ENCODE measurements at places on chromosomes 4 and X.

DNA sequence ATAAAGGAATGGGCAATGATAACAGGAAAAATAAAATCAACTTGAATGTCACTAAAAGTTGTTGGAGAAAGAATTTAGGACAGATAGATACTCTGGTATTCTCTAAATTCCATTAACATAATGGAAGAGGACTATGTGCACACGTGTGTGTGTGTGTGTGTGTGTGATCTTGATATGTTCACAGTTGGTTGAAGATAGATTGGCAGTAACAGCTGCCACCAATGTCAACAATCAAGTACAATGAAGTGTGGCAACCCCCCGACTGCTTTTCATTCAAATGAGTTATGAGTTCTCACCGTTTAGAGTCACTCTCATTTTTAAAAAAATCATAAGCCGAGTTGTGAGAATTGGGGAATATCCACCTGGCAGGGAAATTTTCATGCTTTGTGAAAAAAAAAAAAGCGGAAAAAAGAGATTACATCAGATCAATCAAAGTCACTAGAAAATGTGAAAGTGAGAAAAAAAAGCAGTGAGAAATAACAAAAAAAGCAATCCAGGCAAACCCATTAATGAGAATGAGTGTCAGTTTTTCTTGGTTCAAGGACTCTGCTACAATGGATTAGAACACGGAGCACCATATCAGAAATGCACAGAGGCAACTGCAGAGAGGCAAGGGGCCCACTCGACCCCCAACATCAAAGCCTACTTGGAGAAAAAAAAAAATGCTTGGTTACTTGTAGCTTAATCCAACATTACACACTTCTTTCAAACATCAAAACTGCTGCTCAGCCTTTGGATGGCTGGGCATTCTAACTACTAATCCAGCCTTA lies 414.9 kb upstream of the PITX2 start:
- DNase-seq, result no peak

- DNase-seq, result no peak
Observed at GRCh38 chrX:153019166-153019565, 25.2 kb upstream of the PNMA5 start.

- DNase-seq, result no peak
Observed at GRCh38 chr4:62226082-62226481, 1026.0 kb downstream of the ADGRL3 start.

DNA sequence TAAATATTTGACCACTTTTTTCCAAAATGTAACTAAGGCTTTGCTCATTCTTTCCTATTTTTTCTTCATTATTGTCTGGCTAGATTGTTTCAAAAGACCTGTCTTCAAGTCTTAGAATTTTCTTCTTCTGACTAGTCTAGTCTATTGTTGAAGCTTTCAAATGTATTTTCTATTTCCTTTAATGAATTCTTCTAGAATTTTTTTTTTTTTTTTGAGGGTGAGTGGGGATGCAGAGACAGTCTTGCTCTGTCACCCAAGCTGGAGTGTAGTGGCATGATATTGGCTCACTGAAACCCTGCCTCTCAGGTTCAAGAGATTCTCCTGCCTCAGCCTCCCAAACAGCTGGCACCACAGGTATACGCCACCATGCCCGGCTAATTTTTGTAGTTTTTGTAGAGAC lies 141.4 kb downstream of the TET2 start:
- DNase-seq, result no peak

DNA sequence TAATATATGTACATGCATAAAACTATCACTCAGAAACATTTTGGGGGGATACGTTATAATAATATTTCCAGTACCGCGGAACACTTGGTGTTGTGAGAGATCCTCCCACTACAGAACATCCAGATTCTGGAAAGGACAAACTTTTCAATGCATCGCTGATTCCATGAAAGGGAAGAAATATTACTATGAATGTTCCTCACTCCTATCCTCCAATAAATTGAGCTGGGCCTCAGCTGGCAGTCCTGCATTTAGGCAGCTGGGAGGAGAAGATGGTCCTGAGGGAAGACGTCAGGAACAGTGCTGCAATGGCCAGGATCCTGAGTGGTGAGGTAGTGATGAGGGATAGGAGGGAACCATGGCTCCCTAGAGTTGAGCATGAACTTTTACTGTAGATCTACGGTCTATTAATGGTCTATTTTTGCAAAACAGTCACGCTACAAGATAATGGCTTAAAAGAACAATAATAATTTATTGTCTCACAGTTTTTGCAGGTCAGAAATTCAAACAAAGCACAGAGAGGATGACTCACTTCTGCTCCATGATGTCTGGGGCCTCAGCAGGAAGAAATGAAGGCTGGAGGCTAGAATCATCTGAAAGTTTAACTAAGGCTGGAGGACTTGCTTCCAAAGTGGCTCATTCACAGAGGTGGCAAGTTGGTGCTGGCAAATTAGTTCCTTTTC lies 538.1 kb downstream of the STIM2 start:
- DNase-seq, result no peak

DNA sequence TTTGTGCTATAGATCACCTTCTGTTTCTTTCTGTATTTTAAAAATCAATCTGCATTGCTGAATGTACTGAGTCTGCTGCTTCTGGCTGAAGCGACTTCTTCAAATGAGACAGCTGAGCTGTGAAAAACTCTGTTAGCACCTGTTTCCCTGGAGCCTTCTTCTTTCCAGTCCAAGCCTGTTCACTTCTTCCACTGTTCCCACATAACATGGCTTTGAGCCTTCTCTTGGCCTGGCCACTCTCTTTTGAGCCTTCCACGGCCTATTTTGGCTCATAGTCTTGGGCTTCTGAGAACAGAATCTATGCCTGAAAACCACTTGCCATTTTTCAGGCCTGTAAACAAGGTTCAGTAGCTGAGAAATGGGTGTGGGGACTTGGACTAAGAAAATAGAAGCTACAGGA lies 132.9 kb upstream of the IGFBP7 start:
- DNase-seq, result no peak

DNA sequence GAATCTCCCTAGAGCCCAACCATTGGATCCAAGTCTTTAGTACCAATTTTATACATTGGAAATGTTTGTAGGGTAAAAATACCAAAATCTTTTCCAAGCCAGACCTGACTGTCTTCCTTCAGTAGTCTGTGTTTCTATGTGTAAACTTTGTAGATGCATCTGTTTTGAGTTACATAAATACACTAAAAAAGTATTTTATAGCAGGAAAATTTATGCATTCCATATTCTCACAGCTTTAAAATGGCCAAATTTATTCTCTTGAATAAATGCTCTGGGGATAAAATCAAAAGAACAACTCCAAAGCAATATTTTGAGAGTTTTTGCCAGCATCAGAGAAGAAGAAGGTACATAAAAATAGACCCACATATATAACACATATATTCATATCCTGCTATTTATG lies 377.4 kb downstream of the PPP3CA start:
- DNase-seq, result no peak

DNA sequence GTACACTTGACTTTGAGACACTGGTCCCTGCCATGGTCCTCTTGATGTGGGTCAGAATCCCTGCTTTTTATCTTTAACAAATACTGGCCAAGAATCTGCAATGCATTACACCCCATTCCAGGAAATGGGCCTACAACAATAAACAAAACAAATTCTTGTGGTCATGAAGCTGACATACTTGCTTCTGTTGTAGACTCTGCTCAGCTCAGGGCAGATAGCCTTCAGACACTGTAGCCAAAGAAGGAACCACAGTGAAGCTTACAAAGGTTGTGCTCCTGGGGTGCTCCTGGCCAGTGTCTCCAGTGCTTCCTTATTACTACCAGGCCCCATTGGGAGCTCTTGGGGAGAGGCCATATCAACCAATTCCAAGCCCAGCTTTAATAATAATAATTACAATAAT lies 21.8 kb downstream of the KIAA1210 start:
- no peak for DNase-seq

- DNase-seq, result no peak
Observed at GRCh38 chr4:55547918-55548317, 1.2 kb upstream of the CLOCK start.

- no peak for DNase-seq
Observed at GRCh38 chr4:42750091-42750490, 93.2 kb upstream of the ATP8A1 start.

DNA sequence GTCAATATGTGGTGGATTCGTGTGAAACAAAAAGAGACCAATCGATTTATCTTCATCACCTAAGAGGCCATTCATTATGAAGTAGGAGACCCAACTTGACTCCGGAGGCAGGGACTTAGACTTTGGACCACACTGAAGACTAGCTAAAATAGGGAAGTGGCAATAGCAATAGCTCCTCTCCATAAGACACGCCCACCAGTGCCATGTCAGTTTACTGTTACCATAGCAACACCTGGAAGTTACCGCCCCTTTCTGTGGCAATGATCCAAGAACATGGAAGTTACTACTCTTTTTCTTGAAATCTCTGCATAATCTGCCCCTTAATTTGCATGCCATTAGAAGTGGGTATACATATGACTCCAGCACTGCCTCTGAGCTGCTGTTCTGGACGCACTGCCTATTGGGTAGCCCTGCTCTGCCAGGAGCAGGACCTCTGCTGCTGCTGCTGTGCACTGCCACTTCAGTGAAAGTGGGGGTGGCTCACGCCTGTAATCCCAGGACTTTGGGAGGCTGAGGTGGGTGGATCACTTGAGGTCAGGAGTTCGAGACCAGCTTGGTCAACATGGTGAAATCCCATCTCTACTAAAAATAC lies 163.2 kb downstream of the PRKX start:
- no peak for DNase-seq

- no peak for DNase-seq
Observed at GRCh38 chr4:152943672-152944071, 7.5 kb downstream of the FHDC1 start.

GRCh38 chrX:8726031-8726652 lies 5.8 kb downstream of the ANOS1 start:
- DNase-seq, result no peak

DNA sequence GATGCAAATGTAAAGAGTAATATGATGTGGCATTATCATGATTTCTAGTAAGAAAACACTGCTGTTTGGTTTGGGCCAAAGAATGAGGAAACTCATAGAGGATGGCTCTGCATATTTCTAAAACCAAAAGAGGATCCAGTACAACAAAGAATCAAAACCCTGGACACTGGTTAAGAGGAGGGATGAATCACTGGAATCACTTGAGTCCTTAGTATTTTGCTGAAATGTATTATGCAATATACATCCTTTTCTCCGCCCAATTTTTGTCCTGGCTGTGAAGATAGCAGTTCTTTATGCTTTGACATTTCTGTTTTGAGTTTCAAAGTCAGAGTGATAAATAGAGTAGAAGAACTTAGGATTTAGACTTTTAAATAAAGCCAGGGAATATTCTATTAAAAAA lies 345.9 kb downstream of the PACRGL start:
- no peak for DNase-seq

- DNase-seq, result no peak
Observed at GRCh38 chr4:33924239-33924638, 2320.1 kb downstream of the ARAP2 start.

- no peak for DNase-seq
Observed at GRCh38 chr4:84238247-84239090, 260.6 kb downstream of the NKX6-1 start.

DNA sequence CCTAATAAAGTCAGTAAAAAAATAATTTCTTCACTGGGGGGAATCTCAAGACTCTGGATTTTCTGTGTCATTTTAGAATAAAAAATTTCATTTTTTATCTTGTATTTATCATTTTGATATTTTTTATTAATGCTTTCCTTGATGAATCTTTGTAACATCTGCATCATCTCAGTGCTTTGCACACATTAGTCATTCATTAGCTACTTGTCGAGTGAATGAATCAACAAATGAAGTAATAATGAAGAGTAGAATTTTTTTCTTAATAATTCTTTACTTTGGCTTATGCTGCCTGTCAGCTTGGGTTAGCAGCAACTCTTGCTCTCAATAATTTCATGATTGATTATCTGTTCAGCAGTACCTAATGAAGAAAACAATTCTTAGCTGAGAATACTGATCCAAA lies 530.8 kb downstream of the GRXCR1 start:
- DNase-seq, result no peak

DNA sequence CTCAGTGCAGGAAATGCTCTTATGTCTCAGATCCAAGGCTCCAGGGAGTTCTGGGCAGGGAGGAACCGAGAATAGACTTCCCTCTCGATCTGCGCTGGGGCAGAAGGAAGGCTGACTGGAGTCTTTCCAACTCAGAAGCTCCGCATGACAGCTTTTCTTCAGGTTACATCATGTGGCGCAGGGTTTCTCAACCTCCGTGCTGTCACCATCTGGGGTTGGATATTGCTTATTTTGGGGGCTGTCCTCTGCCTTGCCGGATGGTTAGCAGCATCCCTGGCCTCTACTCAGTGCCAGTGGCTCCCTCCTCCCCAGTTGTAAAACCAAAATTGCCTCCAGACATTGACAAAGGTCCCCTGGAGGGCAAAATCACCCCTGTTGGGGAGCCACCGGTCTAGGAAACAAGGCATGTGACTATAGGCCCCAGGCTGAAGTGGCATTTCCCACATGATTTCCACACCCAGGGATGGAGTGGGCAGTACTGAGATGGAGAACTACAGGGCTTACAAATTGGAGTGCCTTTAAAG lies 21.4 kb downstream of the REELD1 start:
- DNase-seq, result no peak

DNA sequence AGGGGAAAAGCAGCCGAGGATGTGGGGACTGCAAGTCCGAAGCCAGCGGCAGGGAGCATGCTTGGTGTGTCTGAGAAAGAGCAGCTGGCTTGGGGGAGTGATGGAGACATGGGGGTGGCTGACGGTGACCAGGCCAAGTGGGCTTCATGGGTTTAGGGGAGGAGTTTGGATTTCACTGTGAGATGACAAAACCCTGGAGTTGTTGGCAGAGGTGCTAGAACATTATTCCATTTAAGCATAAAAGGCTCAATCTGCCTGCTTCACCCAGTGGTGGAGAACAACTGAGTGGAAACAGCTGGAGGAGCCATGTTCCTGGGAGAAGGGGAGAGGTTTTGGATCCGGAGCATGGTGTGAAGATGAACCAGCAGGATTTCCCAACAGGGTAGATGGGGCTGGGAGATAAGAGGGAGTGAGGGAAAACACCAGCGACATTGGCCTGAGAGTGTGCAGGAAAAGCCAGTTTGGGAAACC lies 318.0 kb upstream of the TAPT1 start:
- DNase-seq, result no peak

- DNase-seq, result no peak
Observed at GRCh38 chrX:56932653-56933339, 62.5 kb downstream of the SPIN3 start.

- DNase-seq, result no peak
Observed at GRCh38 chrX:40073439-40074054, 24.2 kb downstream of the BCOR start.

DNA sequence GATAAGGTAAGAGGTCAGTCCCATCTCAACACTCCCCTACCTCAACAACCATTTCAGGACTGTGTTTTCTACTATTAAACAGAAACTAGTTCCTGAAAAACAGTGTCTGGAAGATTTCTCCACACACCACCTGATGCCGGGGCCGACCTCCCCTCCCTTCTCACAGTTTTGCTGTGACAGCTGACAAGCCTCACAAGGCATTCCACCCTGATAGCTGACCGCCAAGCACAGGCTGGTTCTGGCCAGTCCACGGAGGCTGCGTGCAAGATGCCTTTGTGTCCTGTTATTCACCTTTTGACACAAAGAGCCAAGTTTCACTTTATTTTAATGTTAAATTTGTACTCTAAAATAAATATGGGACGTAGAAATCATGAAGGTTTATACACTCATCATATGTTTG lies 758.6 kb downstream of the PDHA2 start:
- DNase-seq, result no peak

- no peak for DNase-seq
Observed at GRCh38 chrX:41025926-41026701, 59.1 kb upstream of the USP9X start.
